ENCODE measurements at places on chromosomes 5 and 9.
A peak's percentile ranks its signal among the peaks of the same experiment; 100 is the strongest.

GRCh38 chr5:150783422-150783928 lies 4.9 kb downstream of the SMIM3 start:
- peak; percentile 78 for DNase-seq

DNA sequence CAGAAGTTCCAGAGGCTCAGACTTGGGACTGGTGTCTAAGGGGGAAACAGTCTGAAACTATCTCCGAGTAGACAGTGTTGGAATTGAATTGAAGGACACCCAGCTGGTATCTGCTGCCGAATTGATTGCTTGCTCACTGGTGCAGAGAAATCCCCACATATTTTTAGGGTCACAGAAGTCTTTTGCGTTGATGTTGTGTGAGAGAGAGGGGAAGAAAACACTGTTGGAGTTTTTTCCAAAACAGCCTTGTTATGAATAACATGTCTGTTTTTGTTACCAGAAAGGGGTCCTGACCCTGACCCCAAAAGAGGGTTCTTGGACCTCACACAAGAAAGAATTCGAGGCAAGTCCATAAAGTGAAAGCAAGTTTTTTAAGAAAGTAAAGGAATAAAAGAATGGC lies 81.3 kb downstream of the ALDH7A1 start:
- no peak for DNase-seq

- DNase-seq, result no peak
Observed at GRCh38 chr9:95606489-95607350, 89.9 kb upstream of the PTCH1 start.

GRCh38 chr5:172188893-172189692 lies 1.1 kb upstream of the STK10 start:
- DNase-seq, result no peak

GRCh38 chr5:61949054-61949678 lies 356.8 kb upstream of the KIF2A start:
- DNase-seq, result no peak

DNA sequence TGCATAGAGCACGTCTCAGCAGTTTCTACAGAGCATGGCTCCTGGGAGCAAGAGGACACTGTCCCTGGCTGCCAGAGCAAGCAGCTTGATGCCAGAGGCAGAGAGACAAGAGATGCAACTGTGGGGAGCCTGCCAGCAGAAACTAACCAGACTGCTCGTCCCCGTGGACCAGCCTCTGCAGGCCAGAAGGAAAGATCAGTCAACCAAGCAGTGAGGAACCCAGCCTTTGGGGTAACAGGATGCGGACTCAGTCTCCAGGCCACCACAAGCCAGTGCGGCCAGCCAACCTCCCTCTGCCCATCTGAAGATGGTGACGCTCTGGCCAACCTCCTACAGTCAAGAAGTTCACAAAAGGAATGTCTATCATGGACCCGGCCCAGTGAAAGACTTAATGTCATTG lies 3.7 kb downstream of the SURF4 start:
- no peak for DNase-seq

DNA sequence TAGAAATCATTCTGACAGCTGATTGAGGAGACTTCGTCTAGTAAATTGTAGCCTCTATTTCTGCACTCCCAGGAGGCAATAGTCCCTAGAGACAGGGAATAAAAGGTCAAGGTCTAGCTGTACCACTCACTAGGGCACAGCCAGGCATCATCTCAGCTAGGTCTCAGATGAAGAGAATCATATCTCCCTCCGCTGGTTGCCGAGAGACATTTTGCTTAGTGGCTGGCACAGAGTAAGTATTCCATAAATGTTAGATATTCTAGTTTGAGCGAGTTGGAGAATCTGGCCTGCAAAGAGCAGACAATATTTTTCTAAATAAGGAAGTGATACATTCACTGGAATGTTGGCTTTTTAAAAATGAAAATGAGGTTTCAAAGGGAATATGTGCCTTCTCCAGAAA lies 180.4 kb upstream of the ACTBL2 start:
- DNase-seq, result no peak

- peak; percentile 14 for DNase-seq
Observed at GRCh38 chr5:76590027-76590426, 33.2 kb downstream of the F2RL2 start.

- peak; percentile 85 for DNase-seq
Observed at GRCh38 chr9:136882109-136882946, 4.0 kb upstream of the TRAF2 start.

GRCh38 chr9:24582146-24583126 lies 36.7 kb upstream of the IZUMO3 start:
- DNase-seq, result no peak

- DNase-seq, result no peak
Observed at GRCh38 chr9:37936965-37937364, 33.0 kb upstream of the SLC25A51 start.

- no peak for DNase-seq
Observed at GRCh38 chr5:89276566-89277305, 393.8 kb upstream of the MEF2C start.

GRCh38 chr5:114734238-114734637 lies 372.4 kb downstream of the KCNN2 start:
- no peak for DNase-seq

DNA sequence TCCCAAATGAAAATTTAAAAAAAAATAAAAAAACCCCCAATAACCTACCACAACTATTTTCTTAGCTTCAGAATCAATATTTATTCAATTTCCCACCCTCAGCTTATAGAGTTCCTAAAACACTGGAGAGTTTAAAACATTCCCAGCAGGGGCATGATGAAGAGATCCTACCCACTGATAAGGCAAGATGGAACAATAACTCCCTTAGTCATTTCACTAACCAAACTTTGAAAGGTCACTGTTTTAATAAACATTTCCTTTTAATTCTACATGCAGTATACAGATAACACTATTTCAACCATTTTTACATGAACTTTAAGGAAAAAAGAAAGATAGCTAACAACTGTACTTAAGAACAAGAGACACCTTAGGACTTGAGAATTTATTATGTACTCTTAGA lies 34.9 kb upstream of the ACOT12 start:
- no peak for DNase-seq

DNA sequence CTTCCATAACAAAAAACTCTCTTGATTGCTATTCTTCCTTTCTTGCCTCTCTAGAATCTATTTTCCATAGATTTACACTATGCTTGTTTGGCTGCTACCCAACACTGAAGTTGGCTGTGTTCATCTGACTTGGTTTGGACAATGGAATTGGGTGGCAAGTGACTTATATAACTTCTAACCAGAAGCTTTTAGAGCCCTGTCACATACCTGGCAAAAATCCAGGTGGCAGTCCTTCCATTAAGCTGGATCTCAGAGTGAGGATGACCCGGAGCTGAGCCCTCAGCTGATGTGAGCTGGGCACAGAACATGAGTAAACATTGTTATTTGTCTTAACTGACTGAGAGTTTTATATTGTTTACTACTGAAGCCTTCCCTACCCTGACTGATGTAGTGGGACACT lies 225.7 kb downstream of the TLR4 start:
- no peak for DNase-seq

- DNase-seq, result no peak
Observed at GRCh38 chr5:130720355-130720754, 444.7 kb downstream of the HINT1 start.

- peak; percentile 73 for DNase-seq
Observed at GRCh38 chr5:369151-369868, 47.8 kb downstream of the AHRR start.

- DNase-seq, result no peak
Observed at GRCh38 chr5:169126481-169127021, 174.4 kb downstream of the SLIT3 start.

GRCh38 chr5:25990771-25991170 lies 1047.6 kb downstream of the CDH9 start:
- no peak for DNase-seq

DNA sequence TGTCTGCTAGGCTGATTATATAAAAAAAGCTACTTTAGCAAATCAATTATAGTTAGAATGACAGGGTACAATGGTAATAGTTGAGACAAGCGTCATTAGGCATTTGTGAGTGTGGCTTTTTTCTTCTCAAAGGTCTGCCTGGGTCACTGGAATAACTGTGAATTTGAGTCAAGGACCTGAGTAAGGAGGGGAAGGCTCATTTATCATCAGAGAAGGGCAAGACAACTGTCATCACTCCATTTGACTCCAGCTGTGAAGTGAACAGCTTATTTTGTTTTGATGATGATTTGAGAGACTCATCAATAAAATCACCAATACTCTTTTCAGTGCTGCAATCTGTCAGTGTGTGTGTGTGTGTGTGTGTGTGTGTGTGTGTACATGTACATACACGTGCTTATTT lies 118.6 kb downstream of the MAT2B start:
- DNase-seq, result no peak

- no peak for DNase-seq
Observed at GRCh38 chr9:17003576-17004240, 131.1 kb upstream of the CNTLN start.

DNA sequence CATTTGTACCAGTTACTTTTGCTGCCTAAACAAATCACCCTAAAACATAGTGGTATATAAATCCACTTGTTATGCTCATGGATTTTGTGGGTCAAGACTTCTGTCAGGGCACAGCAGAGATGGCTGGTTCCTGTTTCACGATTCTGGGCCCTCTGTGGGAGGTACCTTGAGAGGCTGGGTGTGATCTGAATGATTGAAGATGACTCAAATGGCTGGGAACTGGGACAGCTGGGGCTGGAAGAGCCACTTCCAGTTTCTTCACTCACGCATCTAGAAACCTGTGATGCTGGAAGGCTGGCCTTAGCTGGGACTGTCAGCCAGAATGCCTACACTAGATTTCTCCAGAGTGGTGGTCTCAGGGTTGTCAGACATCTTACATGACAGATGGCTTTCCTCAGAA lies 88.1 kb downstream of the KIF4B start:
- no peak for DNase-seq

Measured in T-helper 2 cell (primary cell).